Right hindlimb (tissue), 1 donor: ENCODE measurements at places on chromosomes 5 and 9.

DNA sequence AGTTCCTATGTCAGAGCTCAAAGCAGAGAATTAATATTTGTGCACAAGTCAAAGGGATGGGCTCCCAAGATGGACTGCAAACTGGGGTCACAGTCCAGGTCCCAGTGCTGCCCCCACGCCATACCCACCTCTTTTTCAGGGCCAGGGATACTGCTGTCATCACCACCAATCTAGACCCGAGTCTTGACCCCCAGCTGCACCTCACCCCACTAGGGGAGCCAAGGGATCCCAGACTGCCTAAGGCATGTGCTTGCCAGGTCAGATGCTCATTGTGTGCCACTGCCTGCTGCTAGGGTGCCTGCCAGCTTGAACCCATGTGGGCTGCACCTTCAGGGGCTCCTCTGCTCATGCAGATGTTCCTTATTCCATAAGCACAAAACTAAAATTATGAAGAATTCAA is 215.6 kb upstream of the NREP start:
- no peak for DNase-seq

DNA sequence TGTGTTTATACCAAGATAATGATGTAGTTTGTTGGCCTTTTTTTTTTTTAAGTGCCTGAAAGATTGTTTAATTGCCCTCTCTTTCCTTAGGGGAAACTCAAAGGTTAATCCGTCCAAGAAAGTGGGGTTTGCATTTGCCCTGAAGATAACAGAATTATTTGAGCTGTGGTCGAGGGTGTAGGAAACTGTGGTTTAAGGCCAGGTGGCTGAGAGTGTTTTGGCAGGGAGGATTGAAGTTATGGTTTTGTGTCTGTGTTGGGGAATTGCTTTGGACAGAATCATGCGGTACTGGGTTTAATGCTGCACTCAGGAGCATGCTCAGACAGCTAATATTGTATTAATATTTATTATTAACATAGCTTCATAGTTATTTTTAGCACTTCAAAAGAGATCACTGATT is 509.8 kb downstream of the EBF1 start:
- DNase-seq: peak; percentile 53

- no peak for DNase-seq
Measured at GRCh38 chr5:1402611-1403255, 42.5 kb downstream of the SLC6A3 start.

DNA sequence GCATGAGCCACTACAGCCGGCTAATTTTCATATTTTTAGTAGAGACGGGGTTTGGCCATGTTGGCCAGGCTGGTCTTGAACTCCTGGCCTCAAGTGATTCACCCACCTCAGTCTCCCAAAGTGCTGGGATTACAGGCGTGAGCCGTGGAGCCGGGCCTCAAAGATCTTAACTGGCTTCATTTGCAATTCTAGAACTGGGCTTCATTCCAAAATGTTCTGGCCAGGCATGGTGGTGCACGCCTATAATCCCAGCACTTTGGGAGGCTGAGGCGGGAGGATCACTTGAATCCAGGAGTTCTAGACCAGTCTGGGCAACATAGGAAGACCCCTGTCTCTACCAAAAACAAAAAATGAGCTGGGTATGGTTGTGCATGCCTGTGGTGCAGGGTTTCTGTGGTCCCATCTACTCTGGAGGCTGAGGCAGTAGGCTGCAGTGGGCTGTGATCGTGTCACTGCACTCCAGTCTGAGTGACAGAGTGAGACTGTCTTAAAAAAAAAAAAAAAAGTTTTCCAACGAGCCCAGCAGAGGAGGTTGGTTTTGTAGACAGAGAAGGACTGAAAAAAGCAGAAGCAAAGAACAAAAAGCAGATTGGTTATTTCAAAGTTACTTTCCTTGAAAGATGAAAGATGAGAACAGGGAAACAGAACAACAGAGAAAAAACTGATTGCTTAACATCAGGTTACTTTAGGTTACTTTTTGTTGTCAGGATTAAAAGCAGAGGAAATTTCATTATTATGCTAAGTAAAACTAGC is 78.2 kb downstream of the ANKRD55 start:
- no peak for DNase-seq

- no peak for DNase-seq
Measured at GRCh38 chr5:107523029-107523680, 147.6 kb downstream of the EFNA5 start.

GRCh38 chr9:113620377-113621161 is 157.0 kb downstream of the RGS3 start:
- DNase-seq: peak; percentile 92

GRCh38 chr9:29203244-29203930 is 1630.1 kb upstream of the C9orf72 start:
- no peak for DNase-seq

DNA sequence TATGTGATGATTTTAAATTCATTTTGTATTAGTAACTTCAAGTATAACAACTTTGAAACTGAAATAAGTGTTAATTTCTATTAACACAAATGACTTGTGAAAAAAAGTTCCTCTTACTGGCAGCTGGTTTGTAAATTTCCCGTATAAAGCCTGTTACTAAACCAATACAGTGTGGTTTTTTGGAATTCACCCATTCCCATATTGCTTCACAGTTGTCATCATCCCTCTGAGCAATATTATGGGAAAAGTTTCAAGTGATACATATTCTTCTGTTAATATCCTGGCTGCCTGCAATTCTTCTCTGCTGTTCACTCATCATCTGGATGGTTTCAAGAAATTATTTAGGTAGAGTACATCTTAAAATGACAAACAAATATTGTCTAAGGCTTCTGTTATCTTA is 1185.1 kb upstream of the C9orf72 start:
- DNase-seq: no peak

- peak; percentile 80 for DNase-seq
Measured at GRCh38 chr9:113564498-113565237, 101.1 kb downstream of the RGS3 start.

GRCh38 chr5:68011801-68012200 is 203.8 kb upstream of the PIK3R1 start:
- no peak for DNase-seq

DNA sequence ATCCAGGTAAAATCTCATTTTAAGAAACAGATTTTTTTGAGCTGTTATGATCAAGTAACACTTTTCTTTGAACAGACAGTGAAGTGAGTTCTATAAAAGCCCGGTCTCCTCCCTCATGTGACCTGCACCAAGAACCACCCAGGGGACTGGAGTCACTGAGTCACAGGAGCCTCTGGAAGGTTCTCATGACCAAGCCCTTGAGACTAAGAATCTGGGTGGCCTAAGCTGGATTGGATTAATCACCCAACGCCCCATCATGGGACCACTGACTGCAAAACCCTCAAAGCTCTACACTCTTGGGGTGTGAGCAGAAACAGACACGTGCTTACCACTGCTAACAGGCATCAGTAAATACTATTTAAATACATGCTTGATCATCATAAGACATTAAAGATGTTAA is 48.4 kb downstream of the SECISBP2 start:
- DNase-seq: no peak

- DNase-seq: peak; percentile 82
Measured at GRCh38 chr9:129141066-129142041, 30.1 kb downstream of the PTPA start.

GRCh38 chr5:127013407-127013806 is 17.0 kb downstream of the MARCHF3 start:
- no peak for DNase-seq

- DNase-seq: no peak
Measured at GRCh38 chr9:114348906-114349482, 19.3 kb downstream of the ORM2 start.

DNA sequence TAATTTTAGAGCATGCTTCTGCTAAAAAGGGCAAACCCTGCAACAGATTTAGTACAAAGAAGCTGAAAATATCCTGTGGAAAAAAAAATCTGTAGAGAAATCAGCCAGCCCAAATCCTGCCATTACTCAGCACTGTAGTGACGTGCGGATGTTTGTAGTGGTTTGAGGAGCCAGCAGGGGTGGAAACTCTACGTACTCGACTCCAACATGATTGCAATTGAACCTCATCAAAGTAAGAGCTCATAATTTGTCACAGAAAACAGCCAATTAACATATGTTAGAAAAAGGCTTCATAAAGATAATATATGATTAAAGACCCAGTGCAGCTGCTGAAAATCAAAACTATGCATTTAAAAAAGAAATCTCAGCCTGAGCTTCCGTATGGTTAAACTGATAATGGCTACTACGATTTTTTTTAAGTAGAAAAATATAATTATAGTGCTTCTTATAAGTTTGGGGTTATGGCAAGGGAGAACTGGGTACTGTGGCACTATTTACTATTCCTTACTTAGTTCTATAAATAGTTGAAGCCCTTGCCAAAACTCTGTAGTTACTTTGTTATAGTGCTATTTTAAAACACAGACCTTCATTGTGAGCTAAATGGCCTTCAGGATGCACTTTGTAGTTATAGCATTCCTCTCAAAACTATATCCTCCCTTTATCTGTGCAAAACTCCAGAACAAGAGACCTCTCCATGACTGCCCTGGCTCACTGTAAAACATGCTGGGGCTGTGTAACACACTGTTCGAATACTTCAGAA is 49.4 kb downstream of the MEF2C start:
- DNase-seq: peak; percentile 63

- DNase-seq: peak; percentile 15
Measured at GRCh38 chr5:113514289-113514635, 768 bp downstream of the YTHDC2 start.

- DNase-seq: no peak
Measured at GRCh38 chr5:179343021-179343718, 2.1 kb downstream of the ADAMTS2 start.

DNA sequence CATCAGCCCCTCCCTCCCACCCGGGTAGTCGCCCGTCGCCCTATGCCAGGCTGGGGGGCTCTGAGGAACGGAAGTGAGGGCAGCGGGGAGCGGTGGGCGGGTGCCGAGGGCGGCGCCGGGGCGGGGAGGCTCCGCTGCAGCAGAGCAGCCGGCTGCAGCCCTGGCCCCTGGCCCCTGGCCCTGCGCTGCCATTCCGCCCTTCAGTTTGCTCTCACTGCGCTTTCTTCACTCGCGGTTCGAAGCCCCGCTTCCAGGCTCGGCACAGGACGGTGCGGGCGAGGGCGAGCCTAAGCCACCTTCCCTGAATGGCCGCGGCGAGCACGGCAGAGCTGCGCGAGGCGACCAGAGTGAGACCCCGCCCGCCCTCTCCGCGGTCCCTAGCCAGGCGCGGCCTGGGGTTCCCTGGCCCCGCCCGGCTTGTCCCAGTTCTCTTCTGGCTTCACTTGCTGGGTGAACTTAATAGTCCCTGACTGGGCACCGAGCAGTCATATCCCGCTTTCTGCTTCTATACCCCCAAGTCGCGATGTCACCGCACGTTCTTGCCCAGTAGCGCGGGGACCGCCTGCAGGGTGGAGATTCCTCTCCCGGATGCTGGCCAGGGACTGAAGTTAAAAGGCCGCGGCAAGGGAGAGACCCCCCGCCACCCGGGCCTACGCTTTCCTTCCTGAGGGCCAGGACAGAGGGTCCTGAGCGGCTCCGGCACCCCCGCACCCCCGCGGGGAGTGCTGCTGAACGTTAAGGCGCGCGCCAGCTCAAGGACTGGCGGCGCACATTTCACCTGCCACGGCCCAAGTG is 623 bp upstream of the TRIM36 start:
- no peak for DNase-seq

- DNase-seq: no peak
Measured at GRCh38 chr5:6115852-6116251, 262.5 kb downstream of the MED10 start.

GRCh38 chr5:50794812-50795211 is 128.4 kb downstream of the PARP8 start:
- no peak for DNase-seq

DNA sequence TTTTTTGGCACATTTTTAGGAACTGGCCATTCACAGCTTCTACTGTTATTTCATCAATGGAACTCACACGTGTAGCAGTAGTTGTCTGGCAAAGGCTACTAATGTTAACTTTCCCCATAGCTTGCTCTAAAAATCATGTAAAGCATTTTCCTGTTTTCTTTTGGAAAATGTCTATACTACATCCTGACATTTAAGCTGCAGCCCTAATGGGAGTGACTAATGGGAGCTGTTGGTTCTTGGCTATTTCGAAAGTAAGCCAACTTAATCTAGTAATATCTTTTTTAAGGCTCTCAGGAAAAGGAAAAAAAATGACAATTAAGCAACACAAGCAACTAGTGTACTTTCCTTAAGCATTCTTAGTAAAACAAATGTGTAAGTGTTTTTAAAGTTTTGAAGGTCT is 169.2 kb downstream of the SLC12A2 start:
- no peak for DNase-seq

GRCh38 chr9:89951675-89952074 is 346.9 kb downstream of the GADD45G start:
- no peak for DNase-seq

GRCh38 chr9:36833954-36834353 is 200.1 kb downstream of the PAX5 start:
- DNase-seq: no peak

- DNase-seq: peak; percentile 27
Measured at GRCh38 chr9:20442461-20443319, 179.6 kb downstream of the MLLT3 start.

DNA sequence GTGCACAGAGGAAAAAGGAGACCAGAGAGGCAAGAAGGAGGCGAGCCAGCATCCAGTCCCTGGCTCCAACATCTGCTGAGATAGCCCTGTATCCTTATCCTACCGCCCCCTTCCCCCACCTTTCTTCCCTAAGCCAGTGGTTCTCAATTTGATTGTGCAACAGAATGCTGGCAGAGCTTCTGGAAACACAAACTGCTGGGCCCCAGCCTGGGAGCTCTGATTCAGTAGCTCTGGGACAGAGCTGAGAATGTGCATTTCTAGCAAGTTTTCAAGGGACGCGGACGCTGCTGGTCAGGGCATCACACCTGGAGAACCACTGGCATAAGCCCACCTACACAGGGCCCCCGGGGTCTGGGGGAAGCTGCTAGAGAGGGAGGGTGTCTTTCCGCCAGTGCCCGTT is 21.1 kb downstream of the AK8 start:
- peak; percentile 75 for DNase-seq

GRCh38 chr5:54524704-54525103 is 7.1 kb downstream of the SNX18 start:
- no peak for DNase-seq

GRCh38 chr9:33628865-33629410 is 104.9 kb downstream of the ANKRD18B start:
- DNase-seq: no peak

DNA sequence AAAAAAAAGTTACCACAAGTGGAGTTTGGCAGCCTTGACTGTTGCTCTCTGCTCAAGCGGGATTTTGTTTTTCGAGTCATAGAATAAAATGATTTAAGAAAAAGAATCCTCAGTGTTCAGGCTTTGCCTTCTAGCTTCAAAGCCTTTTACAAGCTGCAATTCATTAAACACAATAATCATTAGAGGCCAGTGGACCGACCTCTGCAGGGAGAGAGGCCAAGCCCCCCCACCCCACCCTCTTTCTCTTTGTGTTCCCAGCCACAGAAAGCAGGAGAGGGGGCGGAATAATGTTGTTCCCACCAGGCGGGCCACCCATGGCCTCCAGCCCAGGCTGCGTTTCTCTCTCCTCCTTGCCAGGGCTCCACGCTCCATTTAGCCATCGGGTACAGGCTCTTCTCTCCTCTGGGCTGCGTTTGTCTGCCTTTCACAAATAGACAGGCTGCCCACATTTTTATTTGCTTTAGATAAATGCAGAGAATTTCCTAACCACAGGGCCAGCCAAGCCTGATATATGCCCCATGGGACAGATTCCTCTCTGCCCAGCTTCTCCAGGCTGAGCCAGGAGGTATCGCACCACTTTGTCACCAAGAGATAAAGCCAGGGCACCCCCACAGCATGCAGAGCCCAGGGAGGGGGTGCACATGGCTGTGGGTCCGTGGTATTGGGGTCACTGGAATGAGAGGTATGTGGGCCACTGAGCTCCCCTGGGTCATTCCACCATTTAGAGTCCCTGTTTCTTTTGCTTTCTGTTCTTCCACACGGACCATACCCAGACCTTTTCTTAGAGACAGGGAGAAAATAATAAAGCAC is 318.8 kb downstream of the PIK3R1 start:
- DNase-seq: peak; percentile 71
